ENCODE measurements at places on chromosomes 13 and 19.

GRCh38 chr19:43489310-43489709 lies 15.2 kb downstream of the PHLDB3 start:
- DNase-seq: no peak

GRCh38 chr19:1975162-1975480 lies 34.1 kb downstream of the CSNK1G2 start:
- DNase-seq: no peak

DNA sequence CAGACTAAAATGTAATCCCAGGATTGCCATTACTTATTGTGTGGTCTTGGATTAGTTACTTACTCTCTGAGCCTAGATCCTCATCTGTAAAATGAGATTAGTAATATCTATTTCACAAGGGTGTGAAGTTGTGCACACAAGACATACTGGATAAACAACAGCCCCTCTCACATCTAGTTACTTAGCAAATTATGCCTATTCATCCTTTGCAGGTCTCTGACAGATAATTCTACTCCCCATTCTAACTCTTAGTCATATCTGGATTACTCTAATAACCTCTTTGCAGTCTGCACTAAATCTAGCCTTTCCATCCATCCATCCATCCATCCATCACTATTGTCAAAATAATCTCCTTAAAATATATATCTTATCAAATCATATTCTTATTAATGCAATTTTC lies 12.4 kb downstream of the MTRF1 start:
- no peak for DNase-seq

GRCh38 chr13:50581586-50582196 lies 261.8 kb downstream of the DLEU7 start:
- DNase-seq: no peak
